ENCODE measurements at places on chromosomes 16 and 17.

DNA sequence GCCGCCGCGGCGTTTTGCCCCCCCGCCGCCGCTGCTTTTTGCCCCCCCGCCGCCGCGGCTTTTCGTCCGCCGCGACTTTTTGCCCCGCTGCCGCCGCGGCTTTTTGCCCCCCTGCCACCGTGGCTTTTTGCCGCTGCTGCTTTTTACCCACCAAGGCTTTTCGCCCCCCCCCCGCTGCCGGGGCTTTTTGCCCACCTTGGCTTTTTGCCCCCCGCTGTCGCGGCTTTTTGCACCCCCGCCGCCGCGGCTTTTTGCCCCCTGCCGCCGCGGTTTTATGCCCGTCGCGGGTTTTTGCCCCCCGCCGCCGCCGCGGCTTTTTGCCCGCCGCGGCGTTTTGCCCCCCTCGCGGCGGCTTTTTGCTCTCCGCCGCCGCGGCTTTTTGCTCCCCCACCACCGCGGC lies 1343.0 kb downstream of the TP53TG3F start:
- DNase-seq: no peak
- H3K27ac ChIP-seq: no peak overlapping the region
- no peaks in the 10 kb centered on the region for H3K36me3 ChIP-seq
- H3K27me3 ChIP-seq: no peaks in the 10 kb centered on the region

DNA sequence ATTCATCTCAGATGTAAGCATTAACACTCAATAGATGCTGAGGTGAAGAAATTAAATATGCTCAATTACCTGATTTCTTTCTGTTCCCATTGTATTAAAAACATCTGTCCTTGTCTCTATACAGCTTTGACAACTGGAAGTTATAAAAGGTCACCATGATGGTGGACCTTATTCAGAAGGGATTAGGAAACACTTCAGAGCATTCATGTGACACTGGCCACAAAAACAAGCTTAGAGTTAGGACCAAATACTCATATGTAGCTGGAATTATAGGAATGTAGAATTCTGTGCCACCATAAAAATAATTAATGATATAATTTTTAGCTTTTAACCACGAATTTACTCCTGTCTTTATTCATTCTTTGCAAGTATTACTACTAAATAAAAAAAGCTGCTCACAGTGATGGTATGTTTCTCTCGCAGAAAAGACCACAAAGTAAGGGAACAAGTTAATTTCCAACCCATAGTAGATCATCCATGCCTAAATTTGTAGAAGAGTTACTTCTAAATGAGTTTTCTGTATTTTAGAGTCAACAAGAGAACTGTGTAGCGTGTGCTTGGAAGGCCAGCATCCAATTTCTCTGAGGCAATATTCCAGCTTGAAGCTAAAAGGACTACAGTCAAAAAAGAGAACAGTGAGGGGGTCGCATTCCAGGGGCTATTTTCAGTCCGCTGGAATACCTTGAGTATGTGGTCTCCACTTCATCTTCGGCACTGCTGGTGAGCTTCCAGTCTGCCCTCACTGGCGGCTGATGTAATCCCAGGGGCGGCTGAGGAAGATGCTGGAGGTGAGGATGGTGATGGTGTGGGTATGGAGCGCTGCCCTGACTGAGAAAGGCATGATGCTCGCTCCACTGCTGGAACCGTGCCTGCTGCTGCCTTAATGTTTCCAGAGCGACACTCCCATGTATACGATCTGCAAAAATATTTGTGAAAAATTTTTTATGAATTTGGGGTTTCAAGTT lies 63.7 kb downstream of the CACNG1 start:
- no peak overlapping the region for H3K27ac ChIP-seq
- H3K36me3 ChIP-seq: peaks cover 6% of the 10 kb centered on the region
- no peak for DNase-seq

DNA sequence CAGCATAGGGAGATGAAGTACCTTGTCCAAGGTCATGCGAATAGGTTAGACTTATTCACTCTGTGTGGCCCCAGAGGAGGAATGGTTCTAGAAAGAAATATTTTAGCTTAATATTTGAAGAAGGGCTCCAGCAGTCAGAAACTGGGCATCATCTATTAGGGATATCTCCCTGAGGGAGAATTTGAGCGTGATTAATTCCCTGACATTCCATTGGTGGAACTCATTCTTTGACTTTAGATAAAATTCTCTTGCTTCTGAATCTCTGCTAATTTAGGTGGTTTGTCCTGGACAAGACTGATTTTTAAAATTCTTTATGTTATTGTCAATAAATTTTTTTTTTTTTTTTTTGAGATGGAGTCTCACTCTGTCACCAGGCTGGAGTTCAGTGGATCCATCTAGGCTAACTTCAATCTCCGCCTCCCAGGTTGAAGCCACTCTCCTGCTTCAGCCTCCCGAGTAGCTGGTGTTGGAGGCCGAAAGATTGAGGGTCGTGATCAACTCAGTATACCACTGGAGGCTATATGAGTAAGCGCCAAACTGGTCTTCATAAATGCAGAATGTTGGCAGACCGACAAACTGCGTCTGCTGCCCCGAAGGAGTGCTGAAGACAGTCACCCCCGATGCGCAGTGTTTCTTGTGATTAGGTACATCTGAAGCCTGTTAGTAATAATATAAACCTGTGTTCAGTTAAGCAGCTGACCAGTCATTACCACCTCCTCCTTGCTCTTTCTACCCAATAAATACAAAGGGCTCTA lies 267.9 kb upstream of the HSBP1 start:
- no peaks in the 10 kb centered on the region for H3K27me3 ChIP-seq
- no peak for DNase-seq
- H3K4me3 ChIP-seq: no peak overlapping the region

DNA sequence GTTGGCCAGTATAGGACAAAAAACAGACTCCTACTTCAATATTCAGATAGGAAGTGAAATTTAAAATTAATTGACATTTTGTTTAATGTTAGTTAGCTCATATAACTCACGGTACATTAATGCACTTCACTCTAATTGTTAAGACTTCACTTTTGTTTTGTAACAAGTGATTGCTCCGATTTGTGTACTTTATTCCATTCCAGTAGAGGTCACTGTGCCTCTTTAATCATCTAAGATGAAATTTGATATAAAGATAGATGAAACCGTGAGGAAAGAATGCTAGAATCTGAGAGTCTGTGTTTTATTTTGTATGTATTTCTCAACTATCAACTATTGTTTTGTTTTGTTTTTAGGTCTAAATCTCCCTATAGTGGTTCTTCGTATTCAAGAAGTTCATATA lies 29.0 kb downstream of the RBBP6 start:
- H3K27me3 ChIP-seq: no peaks in the 10 kb centered on the region
- no peak overlapping the region for H3K4me3 ChIP-seq
- no peak overlapping the region for H3K27ac ChIP-seq
- H3K4me1 ChIP-seq: no peaks in the 10 kb centered on the region

GRCh38 chr17:46013127-46013501 lies 14.1 kb downstream of the STH start:
- H3K36me3 ChIP-seq: no peaks in the 10 kb centered on the region
- no peaks in the 10 kb centered on the region for H3K4me1 ChIP-seq
- H3K4me3 ChIP-seq: no peak overlapping the region
- H3K27me3 ChIP-seq: no peaks in the 10 kb centered on the region
- no peak overlapping the region for H3K27ac ChIP-seq

DNA sequence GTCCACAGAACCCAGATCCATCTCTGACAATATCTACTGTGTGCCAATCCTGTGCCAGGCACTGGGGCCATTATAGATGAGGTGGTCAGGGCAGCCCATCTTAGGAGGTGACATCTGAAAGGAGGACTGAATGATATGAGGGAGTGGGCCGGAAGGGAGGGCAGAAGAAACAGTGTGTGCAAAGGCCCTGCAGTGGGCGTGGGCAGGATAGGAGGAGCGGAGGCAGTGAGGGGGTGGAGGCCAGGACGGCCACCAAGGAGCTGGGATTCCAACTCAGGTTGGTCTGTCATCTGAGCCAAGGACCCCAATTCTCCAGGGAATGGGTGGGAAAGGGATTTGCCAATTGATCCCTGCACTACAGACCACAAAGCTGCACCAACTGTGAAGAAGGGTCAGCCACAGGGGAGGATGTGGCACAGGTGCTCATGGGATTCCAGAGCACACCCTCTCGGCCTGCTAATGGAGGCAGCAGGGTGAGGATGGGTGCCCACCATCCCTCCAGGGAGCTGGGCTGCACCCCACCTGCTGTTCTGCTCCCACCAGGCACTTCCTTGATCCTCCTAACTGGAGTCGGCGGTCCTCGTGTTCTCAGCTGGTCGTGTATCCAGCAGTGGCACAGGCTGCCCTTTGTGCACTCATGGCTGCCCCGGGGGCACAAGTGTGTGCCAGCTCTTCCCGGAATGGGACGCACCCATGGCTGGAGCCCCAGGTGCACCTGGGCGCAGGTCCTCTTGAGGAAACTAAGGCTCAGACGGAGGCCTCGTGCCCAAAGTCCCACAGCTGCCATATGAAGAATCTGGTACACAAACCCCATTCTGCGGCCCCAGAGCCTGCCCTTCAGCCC lies 9.6 kb downstream of the SREBF1 start:
- H3K27ac ChIP-seq: no peak overlapping the region
- H3K27me3 ChIP-seq: no peaks in the 10 kb centered on the region
- no peaks in the 10 kb centered on the region for H3K4me1 ChIP-seq
- H3K4me3 ChIP-seq: no peak overlapping the region
- no peak for DNase-seq

DNA sequence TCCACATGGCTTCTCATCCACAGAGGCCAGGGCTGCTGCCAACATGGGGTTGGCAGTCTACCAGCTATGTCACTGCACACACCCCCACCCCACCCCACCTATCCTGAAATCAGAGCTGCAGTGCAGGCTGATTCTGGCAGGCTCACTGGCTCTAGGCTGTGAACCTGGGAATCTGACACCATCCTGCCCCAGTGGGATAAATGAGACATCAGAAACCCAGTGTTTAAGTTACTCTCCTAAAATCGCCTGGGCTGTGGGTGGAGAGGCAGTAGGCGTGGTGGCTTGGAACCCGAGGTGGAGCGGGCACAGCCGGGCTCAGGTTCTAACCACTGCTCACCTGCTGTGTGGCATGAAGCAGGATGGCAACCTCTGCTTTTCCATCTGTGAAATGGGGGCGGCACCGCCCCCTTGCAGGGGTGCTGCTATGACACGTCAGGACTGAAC lies 5.6 kb downstream of the SLC38A8 start:
- no peaks in the 10 kb centered on the region for H3K36me3 ChIP-seq
- no peaks in the 10 kb centered on the region for H3K4me1 ChIP-seq
- no peak for DNase-seq
- H3K27ac ChIP-seq: no peak overlapping the region
- H3K4me3 ChIP-seq: no peak overlapping the region

GRCh38 chr17:73410586-73411312 lies 98.9 kb upstream of the CDC42EP4 start:
- H3K4me3 ChIP-seq: no peak overlapping the region
- peak; percentile 50 for DNase-seq
- no peak overlapping the region for H3K27ac ChIP-seq
- H3K36me3 ChIP-seq: no peaks in the 10 kb centered on the region

GRCh38 chr17:49013311-49014213 lies 16.4 kb downstream of the IGF2BP1 start:
- H3K4me3 ChIP-seq: no peak overlapping the region
- H3K4me1 ChIP-seq: no peaks in the 10 kb centered on the region
- H3K36me3 ChIP-seq: no peaks in the 10 kb centered on the region
- H3K27ac ChIP-seq: no peak overlapping the region

DNA sequence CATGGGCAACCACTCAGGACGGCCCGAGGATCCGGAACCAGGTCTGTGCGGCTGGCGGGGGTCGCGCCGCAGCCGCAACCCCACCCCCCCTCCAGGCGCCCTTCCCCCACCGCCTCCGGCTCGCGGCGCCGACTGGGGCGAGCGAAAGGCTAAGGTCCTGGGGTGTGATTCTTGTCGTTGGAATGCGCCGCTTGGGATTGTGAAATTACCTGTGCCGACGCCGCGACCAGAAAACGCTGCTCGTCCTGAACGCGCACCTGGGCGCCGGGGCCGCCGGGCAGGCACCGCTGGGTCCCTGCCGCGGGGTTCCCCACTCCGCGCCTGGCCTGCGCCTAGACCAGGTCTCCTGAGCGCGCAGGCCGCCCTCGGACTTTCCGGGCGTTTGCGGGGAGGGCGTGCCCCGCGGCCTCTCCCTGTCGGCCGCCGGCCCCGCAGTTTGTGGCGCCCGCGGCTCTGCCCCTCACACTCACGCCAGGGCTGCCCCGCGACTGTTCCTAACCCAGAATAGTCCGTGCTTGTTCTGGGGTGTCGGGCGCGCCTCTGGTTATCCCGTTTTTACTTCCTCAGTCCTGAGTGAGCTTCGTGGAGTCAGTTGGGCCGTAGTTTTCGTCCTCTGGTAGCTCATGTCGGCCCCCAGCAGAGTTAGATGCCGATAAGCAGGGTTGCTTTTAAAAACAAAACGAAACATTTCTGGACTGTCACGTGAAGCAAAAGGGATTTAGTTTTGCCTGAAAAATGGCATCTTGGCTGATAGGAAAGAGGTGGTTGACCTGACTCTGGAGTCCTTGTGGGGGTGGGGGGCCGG lies 147.2 kb downstream of the SPECC1 start:
- H3K27me3 ChIP-seq: no peaks in the 10 kb centered on the region
- H3K4me3 ChIP-seq: peak overlapping the region; percentile 74
- peak; percentile 62 for DNase-seq
- no peaks in the 10 kb centered on the region for H3K36me3 ChIP-seq
- peak overlapping the region; percentile 49 for H3K27ac ChIP-seq

DNA sequence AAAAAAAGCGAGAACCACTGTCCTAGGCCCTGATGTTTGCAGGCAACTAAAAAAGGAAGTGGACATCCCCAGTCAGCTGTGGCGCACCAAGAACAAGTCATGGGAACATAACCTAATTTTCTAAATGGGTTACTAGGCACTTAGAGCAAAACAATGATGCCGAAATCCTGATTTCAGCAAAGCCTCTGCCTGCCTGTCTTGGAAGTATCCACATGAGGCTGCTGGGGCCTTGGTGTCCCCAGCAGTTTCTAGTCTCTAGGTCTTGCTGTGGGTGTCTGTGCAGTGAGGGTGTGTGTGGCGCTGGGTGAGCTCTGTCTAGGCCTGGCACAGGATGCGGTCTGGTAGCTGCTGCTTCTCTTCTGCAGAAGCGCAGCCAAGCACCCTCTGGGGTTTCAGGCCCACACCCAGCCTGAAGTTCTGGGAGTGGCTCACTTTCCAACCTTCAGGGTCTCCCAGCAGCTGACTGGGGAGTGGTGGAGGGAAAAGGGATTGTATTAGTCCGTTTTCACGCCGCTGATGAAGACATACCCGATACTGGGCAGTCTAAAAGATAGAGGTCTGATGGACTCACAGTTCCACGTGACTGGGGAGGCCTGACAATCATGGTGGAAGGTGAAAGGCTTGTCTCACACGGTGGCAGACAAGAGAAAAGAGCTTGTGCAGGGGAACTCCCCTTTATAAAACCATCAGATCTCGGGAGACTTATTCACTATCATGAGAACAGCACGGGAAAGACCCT lies 21.1 kb downstream of the STH start:
- no peaks in the 10 kb centered on the region for H3K4me1 ChIP-seq
- H3K27me3 ChIP-seq: no peaks in the 10 kb centered on the region
- no peak overlapping the region for H3K27ac ChIP-seq
- no peak overlapping the region for H3K4me3 ChIP-seq
- H3K36me3 ChIP-seq: no peaks in the 10 kb centered on the region
- no peak for DNase-seq

Measured in aorta (tissue), 5 donors.